ENCODE measurements at places on chromosomes 2 and 18. TPM values are rescaled to one million over a fixed set of nuclear protein-coding genes. Genes with fewer than 3 reads are reported as not detected.

Gene LOXHD1
- total RNA-seq, result 0.27 TPM

DNA sequence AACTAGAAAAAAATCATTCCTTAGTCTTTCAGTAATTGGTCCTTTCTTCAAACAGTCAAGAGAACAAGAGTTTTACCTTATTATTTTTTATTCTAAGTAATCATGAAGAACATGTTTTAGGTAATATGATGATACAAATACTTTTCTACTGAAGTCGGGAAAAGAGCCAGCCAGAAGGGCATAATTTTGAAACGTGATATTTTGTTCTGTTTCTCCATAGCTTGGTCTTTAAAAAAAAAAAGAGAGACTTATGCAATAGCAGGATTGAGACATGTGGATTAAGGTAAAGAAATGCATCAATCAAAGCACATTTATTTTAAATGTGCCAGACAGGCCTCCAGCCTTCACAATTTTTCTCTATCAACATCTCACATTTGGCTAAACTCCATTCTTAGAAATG is 1016.8 kb downstream of the CNTNAP5 start:
- no peak for ATAC-seq

- no peak for ATAC-seq
Measured at GRCh38 chr2:97969081-97970067, 26.4 kb downstream of the TMEM131 start.

DNA sequence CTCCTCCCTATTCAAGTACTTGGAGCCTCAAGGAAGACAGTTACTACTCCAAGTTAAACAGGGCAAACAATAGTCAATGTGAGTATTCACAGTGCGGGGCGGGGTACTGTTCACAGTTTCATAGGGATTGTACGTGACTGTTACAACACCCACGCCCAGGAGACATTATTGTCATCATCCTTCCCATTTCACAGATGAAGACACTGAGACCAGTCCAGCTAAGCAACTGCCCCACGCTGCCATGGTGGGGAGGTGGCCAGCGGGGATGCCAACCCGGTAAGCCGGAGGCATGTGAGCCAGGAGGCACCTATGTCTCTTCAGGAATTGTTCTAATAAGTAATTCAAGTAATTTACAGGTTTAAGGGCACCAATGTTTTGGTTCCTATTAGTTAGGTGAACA is 982 bp downstream of the HJURP start:
- no peak for ATAC-seq

- no peak for ATAC-seq
Measured at GRCh38 chr2:124281541-124281940, 256.5 kb downstream of the CNTNAP5 start.
